ENCODE measurements at places on chromosomes 11 and 22. TPM values are rescaled to one million over a fixed set of nuclear protein-coding genes. Genes with fewer than 3 reads are reported as not detected.

- no peak overlapping the region for H3K4me3 ChIP-seq
- no peak overlapping the region for H3K27ac ChIP-seq
- H3K36me3 ChIP-seq, result no peaks in the 10 kb centered on the region
- peaks cover 18% of the 10 kb centered on the region for H3K4me1 ChIP-seq
- DNase-seq, result no peak
- H3K27me3 ChIP-seq, result no peaks in the 10 kb centered on the region
Measured at GRCh38 chr11:34508524-34508923, 5.1 kb downstream of the ELF5 start.

PHETA2 gene
- 15.4 TPM for total RNA-seq

PKDREJ gene
- total RNA-seq, result not detected

DNA sequence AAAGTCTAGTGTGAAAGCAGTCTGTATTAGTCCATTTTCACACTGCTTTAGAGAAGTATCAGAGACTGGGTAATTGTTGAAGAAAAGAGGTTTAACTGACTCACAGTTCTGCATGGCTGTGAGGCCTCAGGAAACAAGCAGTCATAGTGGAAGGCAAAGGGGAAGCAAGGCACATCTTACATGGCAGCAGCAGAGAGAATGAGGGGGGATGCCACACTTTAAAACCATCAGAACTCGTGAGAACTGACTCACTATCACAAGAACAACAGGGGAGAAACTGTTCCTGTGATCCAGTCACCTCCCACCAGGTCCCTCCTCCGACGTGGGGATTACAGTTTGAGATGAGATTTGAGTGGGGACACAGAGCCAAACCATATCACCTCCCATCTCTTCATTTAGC is 13.8 kb upstream of the TUBA8 start:
- no peaks in the 10 kb centered on the region for H3K36me3 ChIP-seq
- H3K27me3 ChIP-seq, result no peaks in the 10 kb centered on the region
- H3K27ac ChIP-seq, result no peak overlapping the region
- H3K4me1 ChIP-seq, result no peaks in the 10 kb centered on the region

GRCh38 chr22:33726294-33726734 is 194.0 kb downstream of the LARGE1 start:
- H3K4me3 ChIP-seq, result no peak overlapping the region
- peaks cover 4% of the 10 kb centered on the region for H3K4me1 ChIP-seq
- no peaks in the 10 kb centered on the region for H3K27me3 ChIP-seq
- H3K36me3 ChIP-seq, result no peaks in the 10 kb centered on the region
- H3K27ac ChIP-seq, result no peak overlapping the region

- H3K27me3 ChIP-seq, result no peaks in the 10 kb centered on the region
- H3K4me3 ChIP-seq, result no peak overlapping the region
- H3K36me3 ChIP-seq, result peaks cover 41% of the 10 kb centered on the region
- no peak for DNase-seq
Measured at GRCh38 chr22:29744902-29745301, 21.9 kb downstream of the ZMAT5 start.

DNA sequence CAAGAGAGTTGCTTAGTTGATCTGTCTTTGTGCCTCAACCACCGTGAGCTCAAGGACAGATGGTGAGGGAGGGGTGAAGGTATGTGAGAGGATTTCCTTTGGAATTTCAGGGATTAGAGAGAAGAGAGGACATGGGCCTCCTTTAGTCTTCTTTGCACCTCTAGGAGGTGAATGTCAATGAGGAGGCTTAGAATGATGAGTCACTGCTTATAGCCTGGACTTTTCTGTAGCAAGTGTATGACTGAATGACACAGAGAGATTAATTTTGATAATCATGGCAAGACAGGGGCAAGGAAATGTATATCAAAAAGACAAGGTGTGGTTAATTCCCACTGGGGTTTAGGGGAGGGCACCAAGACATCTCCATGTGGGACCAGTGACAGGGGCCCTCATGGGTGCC is 947.3 kb upstream of the TENM4 start:
- no peak for DNase-seq
- no peaks in the 10 kb centered on the region for H3K4me1 ChIP-seq
- no peaks in the 10 kb centered on the region for H3K36me3 ChIP-seq
- H3K27me3 ChIP-seq, result no peaks in the 10 kb centered on the region
- no peak overlapping the region for H3K4me3 ChIP-seq

NRXN2 gene
- 0.72 TPM for total RNA-seq

- no peak overlapping the region for H3K4me3 ChIP-seq
- H3K36me3 ChIP-seq, result no peaks in the 10 kb centered on the region
- no peak overlapping the region for H3K27ac ChIP-seq
- no peak for DNase-seq
- no peaks in the 10 kb centered on the region for H3K27me3 ChIP-seq
Measured at GRCh38 chr11:88131764-88132470, 43.3 kb downstream of the RAB38 start.

GRCh38 chr11:93907901-93908300 is 57.5 kb upstream of the VSTM5 start:
- no peak overlapping the region for H3K27ac ChIP-seq
- no peak for DNase-seq
- no peak overlapping the region for H3K4me3 ChIP-seq
- no peaks in the 10 kb centered on the region for H3K4me1 ChIP-seq
- no peaks in the 10 kb centered on the region for H3K36me3 ChIP-seq

DNA sequence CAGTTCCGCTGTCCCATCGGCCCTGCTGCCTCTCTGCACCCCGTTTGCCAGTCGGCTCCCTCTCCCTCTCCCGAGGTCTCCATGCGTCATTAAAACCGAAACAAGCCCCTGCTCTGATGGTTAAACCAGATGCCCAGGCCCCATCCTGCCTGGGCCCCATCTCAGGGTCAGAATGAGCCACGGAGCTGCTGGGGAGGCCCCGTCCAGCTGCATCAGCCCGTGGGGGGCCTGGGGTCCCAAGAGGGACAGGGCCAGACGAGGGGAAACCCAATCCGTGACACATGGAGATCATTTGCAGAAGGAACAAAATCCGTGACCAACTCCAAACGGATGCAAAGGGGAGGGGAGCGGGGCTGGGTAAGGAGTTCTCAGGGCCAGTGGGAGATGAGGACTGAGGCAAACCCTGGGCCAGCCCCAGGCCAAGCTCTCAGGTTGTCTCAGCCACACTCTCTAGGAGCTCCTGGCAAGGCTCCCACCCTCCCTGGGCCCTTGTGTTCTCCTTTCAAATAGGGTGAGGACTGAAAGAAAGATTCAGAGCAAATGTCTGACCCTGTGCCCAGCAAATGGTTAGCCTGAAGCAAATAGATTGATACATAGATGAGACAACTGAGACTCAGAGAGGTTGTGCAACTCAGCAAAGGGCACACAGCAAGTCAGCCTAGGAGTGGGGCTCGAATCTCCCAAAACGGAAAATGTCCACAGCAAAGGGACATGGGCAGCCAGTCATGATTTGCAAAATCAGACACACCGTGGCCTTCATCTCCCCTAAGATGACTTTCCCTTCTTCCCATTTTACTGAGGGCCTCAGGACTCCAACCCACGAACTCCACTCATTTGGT is 162.1 kb downstream of the MN1 start:
- H3K36me3 ChIP-seq, result no peaks in the 10 kb centered on the region
- no peaks in the 10 kb centered on the region for H3K27me3 ChIP-seq
- no peak overlapping the region for H3K27ac ChIP-seq
- no peaks in the 10 kb centered on the region for H3K4me1 ChIP-seq
- DNase-seq, result no peak
- H3K4me3 ChIP-seq, result no peak overlapping the region

OTOG gene
- not detected for total RNA-seq

DNA sequence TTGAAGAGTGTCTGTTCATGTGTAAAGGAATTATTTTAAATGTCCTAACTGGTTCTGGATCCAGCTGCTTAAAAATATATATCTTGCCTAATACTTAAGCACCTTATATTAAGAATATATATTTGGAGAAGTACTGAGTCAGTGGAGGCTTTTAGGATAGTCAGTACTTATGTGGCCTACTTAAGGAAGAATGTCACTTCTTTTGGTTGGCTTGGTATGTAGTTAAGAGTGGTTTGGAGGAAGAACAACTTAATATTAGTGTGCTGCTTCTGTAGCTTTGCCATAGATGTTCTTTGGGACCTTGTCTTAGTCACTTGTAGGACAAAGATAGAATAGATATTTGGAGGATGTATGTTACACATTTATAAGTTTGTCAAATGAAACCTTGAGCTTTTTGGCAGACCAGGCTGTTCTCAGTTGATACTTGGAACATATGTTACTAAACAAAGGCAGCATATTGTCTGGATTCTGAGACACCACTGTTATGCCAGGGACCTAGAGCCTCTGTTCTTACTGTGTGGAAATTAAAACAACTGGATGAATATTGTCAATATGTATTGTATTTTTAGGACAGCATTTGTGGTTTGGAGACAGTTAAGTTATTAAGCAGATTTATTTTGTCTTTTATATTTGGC is 4.9 kb downstream of the HIPK3 start:
- no peaks in the 10 kb centered on the region for H3K27me3 ChIP-seq
- H3K36me3 ChIP-seq, result no peaks in the 10 kb centered on the region
- no peak overlapping the region for H3K27ac ChIP-seq
- peaks cover 54% of the 10 kb centered on the region for H3K4me1 ChIP-seq

- no peaks in the 10 kb centered on the region for H3K36me3 ChIP-seq
- H3K27me3 ChIP-seq, result peaks cover 22% of the 10 kb centered on the region
- peaks cover 10% of the 10 kb centered on the region for H3K4me1 ChIP-seq
- no peak for DNase-seq
- H3K27ac ChIP-seq, result no peak overlapping the region
- peak overlapping the region; percentile 44 for H3K4me3 ChIP-seq
Measured at GRCh38 chr11:66727282-66728037, 1.6 kb downstream of the SPTBN2 start.

DNA sequence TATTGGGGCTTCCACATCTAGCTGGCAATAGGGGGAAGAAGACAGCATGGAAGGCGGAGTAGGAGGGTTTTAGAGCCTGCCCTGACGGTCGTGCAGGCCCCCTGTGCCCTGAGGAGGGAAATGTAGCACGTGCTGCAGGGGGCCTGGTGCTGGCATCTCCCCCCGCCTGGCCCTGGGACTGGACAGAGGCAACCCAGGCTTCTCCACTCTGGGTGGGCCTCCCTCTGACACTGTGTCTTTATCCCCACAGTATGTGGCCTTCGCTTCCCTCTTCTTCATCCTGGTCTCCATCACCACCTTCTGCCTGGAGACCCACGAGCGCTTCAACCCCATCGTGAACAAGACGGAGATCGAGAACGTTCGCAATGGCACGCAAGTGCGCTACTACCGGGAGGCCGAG is 36.8 kb downstream of the KCNC1 start:
- H3K4me1 ChIP-seq, result no peaks in the 10 kb centered on the region
- H3K27ac ChIP-seq, result no peak overlapping the region

DNA sequence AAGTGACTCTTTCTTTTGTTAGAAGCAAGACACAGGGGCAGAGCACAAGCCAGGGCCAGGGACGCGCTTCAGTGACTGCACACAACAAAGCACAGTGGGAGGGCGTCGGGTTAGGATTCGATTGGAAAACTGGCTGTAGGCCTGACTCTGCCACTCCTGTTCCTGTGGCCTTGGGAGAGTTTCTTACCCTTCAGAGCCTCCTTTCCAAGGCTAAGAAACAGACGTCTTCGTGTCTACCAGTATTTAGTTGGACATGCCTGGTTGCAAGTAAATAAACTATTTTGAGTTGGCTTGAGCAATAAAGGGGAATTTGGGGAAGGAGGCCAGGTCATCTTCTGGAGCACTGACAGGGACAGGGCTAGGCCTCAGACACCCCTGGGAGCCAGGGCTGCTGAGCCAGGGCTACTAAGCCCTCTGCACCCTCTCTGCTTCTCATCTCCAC is 549.1 kb downstream of the INSC start:
- peaks cover 9% of the 10 kb centered on the region for H3K4me1 ChIP-seq
- H3K27me3 ChIP-seq, result no peaks in the 10 kb centered on the region
